Progenitor cell of endocrine pancreas (in vitro differentiated cells): ENCODE measurements at places on chromosomes 16 and 17. TPM values are rescaled to one million over a fixed set of nuclear protein-coding genes. Genes with fewer than 3 reads are reported as not detected.

- H3K27ac ChIP-seq = no peak overlapping the region
- no peak overlapping the region for H3K4me3 ChIP-seq
- no peaks in the 10 kb centered on the region for H3K36me3 ChIP-seq
- DNase-seq = no peak
These were observed 209.6 kb upstream of the NLRP1 start for GRCh38 chr17:5793899-5794298.

NKD1 gene
- 2.8 and 3.0 TPM in 2 replicates for total RNA-seq

SLFN14 gene
- total RNA-seq = not detected in 2 replicates

GRCh38 chr17:49440581-49440980 is 25.9 kb upstream of the PHB1 start:
- no peaks in the 10 kb centered on the region for H3K36me3 ChIP-seq
- peaks cover 76% of the 10 kb centered on the region for H3K27me3 ChIP-seq
- peaks cover 7% of the 10 kb centered on the region for H3K4me1 ChIP-seq
- H3K27ac ChIP-seq = no peak overlapping the region

DNA sequence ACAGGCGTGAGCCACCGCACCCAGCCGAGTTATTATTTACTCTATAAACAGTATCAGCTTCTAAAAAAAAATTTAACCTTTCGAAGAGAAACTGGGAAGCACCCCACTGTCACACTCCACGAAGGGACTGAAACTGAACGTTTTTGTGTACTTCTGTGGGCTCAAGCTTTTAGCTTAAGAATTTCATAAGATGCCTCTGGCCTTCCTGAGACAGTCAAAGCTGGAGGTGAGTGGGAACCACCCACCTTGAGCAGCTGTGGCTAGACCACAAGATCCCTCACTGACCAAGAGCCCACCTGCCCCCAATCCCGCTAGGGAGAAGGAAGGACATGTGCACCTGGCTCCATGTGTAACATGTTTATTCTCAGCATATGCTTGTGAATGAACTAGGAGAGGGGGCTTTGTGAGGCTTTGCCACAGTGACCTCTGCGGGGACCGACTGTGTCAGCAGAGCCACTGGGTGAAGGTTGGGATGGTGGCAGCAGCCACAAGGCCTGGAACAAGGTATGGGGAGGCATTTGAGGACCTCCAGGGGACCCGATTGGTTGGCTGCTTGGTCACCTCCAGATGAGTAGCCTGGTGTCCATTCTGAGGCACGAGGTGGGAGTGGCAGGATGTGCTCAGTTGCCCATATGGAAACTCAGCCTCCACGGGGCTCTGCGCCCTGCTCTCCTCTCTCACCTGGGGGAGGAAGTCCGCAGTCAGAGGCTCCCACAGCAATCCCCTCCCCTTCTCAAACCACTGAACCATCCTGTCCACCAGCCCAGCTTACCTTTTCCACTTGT is 4.8 kb downstream of the DPEP3 start:
- DNase-seq = no peak
- H3K36me3 ChIP-seq = no peaks in the 10 kb centered on the region
- no peaks in the 10 kb centered on the region for H3K4me1 ChIP-seq
- no peak overlapping the region for H3K27ac ChIP-seq
